Activated gamma-delta T cell treated with anti-CD3 and anti-CD28 coated beads, Interleukin-2, amount 50 U/mL, for 16 hours (primary cell): ENCODE measurements at places on chromosomes 3 and 15.

DNA sequence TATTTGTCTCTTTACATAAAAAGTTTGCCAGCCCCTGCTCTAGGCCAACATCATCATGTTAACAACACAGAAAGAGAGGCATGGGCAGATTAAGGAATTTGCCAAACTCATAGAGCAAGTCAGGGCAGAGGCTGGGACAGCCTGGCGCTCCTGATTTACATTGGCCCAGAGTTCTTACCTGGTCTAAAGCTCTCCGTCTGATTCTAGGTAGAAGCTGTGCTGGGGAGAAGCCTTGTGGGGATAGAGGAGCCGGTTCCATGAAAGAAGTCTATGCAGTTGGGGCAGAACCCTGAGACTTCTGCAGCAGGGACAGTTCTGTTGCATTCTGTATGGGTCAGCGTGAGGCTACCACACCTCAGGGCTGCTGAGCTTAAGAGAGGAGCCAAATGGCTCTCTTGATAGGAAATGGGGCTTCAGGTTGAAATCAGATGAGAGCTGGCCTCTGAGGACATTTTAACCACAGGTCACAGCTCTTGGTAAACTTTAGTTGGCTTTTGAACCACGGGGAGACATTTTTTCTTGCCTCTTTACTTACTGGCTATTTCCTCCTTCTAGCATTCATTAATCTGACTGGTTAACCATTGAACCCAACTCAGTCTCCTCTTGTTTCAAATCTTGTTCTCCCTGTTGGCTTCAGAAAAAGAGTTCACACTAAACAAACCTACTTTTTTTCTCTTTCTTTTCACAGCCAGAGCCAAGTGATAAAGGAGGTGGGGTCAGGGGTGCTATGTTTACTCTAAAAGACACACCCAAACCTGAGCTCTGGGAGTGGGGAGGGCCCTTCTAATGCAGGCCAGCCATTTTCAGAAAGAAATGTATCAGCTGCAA is 250.7 kb downstream of the OPA1 start:
- no peak for DNase-seq

DNA sequence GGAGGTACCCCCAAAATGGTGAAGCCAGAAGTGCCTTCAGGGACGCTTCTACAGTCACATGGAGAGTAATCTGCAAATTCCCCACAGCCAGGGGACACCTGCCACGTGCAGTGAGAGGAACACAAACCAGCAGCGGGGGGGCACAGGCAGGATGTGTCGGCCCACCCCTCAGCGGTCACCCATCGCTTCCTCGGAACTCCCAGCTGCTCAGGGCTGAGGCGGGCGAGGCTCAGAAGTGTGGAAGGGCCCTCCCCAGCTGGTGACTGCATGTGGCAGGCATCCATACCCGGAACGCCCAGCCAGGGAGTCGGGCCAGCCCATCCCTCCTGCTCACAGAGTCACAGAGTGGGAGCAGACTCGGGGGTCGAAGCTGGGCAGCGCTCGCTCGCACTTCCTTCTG is 63.7 kb downstream of the SLC12A8 start:
- no peak for DNase-seq

GRCh38 chr3:123769356-123769743 is 114.8 kb downstream of the MYLK start:
- DNase-seq, result no peak

DNA sequence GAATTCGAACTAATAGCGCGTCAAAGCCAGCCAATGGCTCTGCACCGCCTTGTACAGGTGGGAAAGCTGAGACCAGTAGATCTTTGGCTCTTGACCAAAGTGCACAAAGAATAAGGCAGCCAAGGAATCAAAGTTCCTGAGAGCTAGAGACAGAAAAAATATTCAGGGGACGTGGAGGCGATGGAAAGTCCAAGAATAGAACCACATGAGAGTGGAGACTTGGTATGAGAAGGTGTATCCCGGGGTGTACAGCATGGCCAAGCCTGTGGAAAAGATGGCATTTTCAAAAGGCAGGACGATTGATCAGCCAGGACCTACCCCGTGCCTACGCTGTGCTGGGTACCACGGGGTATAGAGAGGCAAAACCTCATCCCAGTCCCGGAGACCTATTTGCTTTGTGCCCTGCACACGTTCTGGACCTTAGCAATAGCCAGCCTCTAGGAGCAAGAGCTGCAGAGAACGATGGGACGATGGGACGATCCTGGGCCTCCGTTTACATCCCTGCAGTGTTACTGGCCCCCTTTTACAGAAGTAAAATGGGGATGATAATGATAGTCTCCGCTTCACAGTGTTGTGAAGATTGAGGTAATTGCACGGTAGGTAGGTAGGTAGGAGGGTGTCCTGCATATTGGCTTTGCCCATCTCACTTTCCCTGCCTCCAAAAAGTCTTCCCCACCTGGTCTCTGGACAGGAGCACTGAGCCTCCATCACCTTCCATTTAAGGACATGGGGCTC is 583 bp upstream of the RBSN start:
- DNase-seq, result no peak

- no peak for DNase-seq
These were observed 37.7 kb upstream of the BCL2L10 start for GRCh38 chr15:52150043-52150825.

- DNase-seq, result no peak
These were observed 33.2 kb upstream of the ZFAND6 start for GRCh38 chr15:80026310-80026709.

- no peak for DNase-seq
These were observed 249.9 kb downstream of the SHOX2 start for GRCh38 chr3:157856078-157856939.

- no peak for DNase-seq
These were observed 35.7 kb upstream of the ACTL6A start for GRCh38 chr3:179526989-179527391.

DNA sequence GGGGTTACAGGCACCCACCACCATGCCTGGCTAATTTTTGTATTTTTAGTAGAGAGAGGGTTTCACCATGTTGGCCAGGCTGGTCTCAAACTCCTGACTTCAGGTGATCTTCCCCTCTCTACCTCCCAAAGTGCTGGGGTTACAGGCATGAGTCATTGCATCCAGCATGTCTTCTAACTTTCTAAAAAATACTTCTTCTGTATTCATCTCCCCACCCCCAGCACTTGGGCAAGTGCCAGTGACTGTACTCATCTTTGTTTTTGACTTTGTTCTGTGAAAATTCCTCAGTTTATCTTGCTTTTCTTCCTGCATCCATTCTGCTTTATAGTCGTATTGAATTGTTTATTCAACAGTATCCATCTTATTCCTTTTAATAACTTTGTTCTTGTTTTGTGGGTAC is 47.6 kb downstream of the ARIH1 start:
- DNase-seq, result no peak

DNA sequence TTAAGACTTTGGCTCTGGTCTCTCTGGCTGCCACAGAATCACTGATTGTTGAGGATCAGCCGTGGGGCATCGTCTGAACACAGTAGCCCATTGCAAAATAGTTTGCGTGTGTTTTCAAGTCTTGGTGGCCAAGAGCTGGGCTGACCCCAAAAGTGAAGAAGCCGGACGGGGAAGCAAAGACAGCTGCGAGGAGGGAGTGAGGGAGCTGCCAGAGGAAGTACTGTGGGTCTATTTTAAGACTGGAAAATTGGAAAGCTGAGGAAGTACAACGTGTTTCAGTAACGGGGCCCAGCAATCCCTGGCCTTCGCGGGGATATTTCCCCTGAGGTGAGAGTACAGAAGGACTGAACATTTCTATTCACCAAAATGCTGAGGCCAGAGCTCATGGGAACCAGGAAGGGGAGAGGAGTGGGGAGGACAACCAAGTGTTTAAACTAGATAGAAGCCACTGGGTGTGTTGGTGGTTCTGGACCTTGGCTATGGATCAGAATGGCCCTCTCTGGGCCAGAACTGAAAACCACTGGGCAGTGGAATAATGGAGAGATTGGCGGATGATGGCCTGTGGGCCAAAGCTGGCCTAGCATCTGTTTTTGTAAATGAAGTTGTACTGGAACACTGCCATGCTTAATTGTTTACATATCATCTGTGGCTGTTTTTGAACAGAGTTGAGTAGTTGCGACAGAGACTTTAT is 34.1 kb upstream of the LIMD1 start:
- no peak for DNase-seq

- no peak for DNase-seq
These were observed 93.1 kb downstream of the STAG1 start for GRCh38 chr3:136658946-136659682.

DNA sequence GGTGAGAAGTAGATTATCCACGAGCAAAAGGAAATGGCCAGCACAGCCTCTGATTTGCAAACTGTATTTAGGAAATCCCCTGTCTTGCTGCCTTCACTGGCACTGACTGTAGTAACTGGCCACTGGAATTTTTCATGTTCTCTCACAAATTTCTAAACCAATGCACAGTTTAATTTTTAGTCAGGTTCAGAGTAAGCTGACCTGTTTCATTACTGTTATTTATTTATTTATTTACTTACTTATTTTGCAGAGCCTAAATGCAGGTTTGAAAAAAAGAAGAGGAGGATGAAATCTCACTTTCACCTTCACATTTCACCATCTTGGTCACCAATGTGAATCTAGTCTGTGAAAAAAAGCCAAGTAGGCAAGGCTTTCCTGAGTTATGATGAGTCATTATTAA is 291.0 kb downstream of the PLOD2 start:
- DNase-seq, result no peak

DNA sequence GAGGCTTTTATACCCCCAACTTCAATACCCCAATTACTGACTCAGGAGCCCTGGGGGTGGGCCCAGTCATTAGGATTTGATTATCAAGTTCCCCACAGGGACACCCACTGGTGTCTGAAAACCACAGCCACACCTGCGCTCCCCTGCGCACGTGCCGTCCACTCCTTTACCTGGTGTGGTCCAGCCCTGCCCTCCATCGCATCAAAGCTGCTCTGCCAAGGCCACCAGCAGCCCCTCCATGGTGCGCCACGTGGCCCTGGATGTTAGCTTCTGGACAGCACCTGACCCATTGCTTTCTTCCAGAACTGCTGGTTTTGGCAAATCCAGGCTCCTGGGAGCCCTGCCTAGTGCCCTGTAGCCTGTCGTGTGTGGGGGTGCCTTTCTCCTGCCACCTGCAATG is 136.3 kb downstream of the NSMCE3 start:
- no peak for DNase-seq

GRCh38 chr3:160183345-160184076 is 41.7 kb upstream of the C3orf80 start:
- no peak for DNase-seq

- no peak for DNase-seq
These were observed 636 bp downstream of the TBC1D21 start for GRCh38 chr15:73873889-73874511.

DNA sequence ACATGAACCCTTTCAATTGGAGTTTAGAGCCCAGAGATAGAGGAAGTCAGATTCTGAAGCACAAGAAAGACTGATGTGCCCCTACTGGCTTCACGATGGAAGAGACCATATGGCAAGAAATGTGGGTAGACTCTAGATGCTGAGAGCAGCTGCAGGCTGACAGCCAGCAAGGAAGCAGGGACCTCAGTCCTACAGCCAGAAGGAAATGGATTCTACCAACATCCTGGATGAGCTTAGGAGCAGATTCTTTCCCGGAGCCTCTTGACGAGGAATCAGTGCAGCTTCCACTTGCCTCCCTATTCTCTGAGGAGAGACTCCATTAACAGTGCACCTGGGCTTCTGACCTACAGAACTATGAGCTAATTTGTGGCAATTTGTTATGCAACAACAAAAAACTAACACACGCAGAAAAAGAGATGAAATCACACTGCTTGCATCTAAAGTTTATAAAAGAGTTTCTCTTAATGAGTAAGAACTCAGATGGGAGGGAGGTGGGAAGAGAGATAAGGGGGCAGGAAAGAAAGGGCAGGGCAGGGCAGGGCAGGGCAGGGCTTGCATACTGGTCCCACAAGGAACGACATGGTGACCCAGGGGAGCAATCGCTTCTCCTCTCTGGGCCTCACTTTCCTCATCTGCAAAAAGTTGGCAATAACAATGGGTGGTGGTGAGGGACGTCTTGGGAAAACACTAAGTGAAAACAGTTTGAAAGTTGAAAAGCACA is 440.9 kb downstream of the FOXP1 start:
- no peak for DNase-seq

DNA sequence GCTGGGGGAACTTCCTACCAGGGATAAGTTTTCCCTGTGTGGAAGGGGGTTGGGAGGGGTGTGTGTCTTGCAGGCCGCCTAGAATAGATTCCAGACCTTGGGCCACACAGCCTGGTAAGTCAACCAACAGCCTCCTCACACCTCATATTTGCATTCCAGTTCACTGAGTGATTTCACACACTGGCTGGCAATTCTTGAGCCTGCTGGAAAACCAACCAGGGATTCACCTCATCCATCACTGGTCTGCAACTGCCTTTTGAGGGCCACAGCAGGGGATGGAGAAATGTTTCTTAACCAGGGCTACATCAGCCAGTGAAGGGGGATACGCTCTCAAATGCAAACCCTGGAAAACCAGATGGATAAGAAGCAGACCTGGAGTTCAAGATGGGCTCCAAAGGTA is 2.0 kb downstream of the FSTL1 start:
- DNase-seq, result no peak

DNA sequence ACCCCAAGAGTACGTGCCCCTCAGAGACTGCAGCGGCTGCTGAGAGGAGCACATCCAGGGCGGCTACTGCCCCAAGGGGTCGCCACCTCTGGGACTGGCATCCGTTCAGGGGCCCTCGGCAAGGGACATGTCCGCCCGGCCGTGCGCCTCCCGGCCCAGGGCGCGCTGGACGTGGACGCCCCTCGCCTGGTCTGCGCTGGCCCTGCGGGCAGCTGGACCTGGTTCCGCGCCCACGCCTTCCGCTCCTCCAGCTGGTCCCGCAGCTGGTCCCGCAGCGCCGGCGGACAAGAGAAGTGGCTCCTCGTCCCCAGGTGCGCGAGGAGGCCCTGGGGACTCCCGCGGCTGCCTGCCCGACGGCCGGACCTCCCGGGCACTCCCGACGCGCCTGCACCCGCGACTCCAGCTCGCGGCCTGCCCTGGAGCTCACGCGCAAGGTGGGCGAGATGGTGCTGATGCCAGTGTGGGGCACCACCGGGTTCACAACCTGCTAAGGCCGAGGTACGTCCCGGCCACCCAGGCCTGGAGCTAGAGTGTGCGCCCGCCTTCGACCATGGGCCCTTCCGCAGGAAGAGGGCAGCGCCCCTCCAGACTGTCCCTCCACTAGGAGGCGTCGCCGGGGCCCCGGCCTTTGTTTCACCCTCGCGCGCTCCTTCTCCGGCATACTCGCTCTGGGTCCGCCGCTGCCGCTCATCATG is 14.4 kb upstream of the GP9 start:
- no peak for DNase-seq
